ENCODE measurements at places on chromosomes 5 and 9.

DNA sequence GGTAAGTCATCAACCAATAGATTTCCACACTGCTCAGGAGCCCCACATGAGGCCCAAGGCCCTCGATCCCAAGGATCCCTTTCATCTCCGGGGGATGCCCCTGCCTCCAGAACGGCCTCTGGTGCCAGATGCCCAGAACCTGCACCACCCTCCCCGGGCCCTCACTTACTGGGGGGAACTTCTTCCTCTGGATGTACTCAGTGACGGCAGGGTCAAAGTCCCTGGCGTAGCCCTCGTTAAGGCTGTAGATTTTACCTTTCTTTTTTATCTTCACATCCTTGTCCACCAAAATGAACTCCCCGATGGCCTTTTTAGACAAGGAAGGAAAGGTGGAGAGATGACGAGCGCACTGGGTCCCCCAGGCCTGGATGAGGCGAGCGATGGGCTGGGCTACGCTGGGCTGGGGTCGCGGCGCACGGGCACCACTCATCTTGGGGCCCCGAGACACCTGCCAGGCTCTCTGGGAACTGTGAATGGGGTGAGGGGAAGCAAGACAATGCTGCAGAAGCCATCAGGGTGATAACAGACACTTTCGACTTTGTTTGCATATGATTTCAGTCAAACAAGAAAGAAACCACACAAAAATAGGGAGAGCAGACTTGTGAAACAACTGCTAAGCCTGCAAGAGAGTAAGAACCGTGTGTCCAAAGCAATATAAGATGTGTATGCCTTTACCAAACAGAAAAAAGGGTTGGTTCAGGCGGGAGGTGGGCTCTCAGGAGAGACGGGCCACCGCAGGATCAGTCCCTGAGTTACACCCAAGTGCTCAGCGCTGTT, 13.2 kb upstream of the FBP2 start:
- DNase-seq: no peak

DNA sequence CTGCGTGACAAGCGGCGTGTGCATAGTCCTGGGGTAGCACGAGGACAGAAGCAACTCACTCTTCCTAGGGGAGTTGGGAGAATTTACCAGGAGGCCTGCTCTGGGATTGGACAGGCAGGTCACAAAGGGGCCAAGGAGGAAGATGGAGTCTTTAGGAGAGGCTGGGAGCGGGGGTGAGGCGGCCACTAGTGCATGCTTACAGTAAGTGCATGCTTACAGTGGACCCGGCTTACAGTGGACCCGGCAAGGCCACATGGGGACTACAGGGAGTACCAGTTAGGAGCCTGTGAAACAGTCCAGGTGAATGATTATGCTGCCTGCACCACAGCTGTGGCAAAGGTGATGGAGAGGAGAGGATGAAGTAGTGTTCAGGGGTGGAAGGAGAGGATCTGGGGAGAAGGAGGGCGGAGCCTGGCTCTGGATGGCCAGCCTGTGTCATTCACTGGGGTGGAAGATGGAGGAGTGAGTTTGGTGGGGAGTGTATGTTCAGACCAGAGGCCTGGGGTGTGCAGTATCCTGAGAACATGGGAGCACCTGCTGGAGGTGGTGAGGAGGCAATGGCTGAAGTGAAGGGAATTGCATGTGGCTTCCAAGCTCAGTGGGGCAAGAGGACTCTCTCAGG, 78.7 kb downstream of the CRB2 start:
- no peak for DNase-seq

DNA sequence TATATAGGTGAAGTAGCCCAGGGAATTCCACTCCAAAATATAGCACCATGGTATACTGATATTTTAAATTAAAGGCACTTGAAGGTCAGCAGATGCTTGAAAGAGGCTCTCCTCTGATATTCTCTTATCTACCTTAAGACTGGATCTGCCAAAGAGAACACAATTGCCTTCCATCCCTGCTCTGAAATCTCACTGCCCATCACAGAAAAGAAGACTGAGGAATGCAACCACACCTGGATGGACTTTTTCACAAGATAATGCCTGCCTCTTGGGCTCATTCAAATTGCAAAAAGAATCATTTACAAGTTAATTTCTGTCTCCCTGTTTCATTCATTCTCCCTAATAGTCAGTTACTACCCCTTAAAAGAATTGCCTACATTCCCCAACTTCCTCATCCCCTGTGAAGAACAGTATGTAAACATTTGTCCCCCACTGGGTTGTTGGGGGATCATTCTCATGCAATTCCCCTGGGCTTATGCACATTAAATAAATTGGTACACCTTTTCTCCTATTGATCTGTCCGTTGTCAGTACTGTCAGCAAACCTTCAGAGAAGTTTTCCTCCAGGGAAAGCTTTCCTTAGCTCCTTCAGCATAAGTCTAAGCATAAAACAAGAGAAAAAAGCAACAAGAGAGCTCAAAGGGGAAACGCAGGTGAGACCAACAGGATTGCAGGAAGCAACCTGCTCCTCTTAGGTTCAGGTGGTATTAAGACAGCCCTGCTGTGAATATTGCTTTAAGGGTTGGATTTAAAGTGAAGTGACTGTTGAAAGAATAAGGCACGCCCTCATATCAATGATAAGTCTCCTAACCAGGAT, 171.4 kb upstream of the SLC30A5 start:
- DNase-seq: no peak

- DNase-seq: no peak
Observed at GRCh38 chr5:167861129-167861927, 430.1 kb upstream of the WWC1 start.

DNA sequence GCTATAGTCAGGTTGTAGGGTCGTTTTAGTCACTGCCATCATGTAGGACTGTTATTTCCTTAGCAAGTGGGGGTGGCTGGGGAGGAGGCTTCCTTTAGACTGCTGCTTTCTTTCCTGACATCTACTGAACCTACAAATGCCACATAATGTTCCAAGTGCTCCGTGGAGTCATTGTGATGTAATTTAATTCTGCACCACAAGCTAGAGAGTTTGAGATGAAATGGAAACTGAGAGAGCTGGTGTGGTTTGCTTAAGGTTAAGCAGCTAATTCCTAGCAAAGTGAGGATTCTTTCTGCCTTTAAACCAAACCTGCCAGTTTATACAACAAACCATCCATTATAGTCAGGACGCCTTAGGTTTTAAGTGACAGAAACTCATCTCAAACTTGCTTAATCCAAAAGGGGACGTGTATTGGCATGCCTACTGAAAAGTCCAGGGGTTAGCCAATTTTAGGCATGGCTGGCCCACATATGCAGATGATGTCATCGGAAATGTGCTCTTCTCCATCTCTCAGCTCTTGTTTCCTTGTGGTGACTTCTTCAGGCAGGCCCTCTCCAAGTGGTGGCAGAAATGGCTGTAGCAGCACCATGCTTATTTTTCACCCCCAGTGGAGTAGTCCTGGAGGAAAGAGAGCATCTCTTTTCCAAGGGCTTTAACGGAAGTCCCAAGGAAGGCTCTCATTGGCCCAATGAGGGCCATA, 30.5 kb downstream of the ZNF618 start:
- DNase-seq: no peak

DNA sequence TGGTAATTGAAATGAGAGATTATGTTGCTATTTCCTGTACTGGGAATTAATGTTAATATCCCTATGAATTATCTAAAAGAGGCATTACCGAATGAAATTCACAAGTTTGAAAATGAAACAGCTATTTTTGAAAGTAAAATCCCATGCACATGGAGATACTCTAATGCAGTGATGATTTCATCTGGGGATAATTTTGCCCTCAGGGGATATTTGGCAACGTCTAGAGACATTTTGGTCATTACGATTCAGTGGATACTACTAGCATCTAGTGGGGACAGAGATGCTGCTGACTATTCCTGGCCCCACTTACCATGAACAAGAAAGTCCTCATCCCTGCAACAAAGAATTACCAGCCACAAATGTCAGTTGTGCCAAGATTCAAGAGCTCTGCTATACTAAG, 500.9 kb downstream of the EFNA5 start:
- DNase-seq: no peak

DNA sequence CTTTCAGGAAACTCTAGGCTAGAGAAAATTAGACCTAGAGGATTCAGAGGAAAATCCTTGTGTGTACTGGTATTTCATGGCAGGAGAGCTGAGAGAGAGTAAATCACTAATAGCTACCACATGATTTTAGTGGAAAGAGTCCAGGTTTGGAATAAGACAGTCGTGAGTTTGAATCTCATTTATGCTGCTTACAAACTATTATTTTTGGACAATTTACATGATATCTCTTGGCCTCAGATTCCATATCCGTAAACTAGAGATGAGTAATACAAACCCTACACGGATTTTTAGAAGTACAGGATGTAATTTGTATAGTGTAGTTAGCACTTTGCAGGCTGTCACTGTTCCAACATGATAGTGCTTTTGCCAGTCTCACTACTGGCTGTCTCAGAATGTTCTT, 2.7 kb downstream of the IL31RA start:
- no peak for DNase-seq

- no peak for DNase-seq
Observed at GRCh38 chr9:89115426-89115825, 63.2 kb downstream of the SHC3 start.

- DNase-seq: no peak
Observed at GRCh38 chr9:34326690-34327089, 2.4 kb downstream of the KIF24 start.

GRCh38 chr5:122170620-122171019, 41.3 kb downstream of the ZNF474 start:
- no peak for DNase-seq

- no peak for DNase-seq
Observed at GRCh38 chr5:41776435-41776834, 93.8 kb downstream of the OXCT1 start.

DNA sequence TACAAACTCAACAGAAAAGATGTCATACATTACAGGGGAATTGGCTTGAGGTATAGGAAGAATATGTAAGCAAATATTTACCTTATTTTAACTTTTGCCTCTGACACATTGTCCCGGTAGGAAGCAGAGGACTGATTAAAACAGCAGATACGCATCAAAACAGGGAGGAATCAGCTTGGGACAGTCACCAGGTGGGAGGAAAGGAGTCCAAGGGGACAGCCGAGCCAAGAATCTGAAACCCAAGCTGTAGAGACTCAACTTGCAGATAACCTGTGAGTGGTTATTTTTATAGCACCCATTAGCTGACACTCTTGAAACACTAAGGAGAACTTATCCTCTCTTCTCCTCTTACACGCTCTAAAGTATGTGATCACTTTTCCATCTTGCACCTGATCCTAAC, 22.3 kb downstream of the PDZD2 start:
- DNase-seq: no peak

GRCh38 chr9:112447283-112447761, 39.3 kb upstream of the KIAA1958 start:
- no peak for DNase-seq

DNA sequence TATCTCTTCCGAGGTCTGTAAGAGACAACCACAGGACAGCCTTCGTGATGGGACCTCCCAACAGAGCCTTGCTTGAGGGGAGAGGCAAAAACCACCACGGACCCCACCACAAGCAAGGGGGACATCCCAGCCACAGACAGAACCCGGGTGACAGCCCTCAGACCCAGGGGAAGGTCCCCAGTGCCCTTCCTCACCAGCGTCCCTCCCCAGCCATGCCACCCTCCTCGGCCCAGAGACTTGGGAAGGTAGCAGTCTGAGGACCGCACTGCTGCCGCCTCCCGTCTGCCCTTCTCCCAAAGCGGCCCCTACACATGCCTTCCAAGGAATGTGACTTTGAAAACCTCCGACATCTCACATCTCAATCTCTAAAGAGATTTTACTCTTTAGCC, 13.4 kb downstream of the IPPK start:
- DNase-seq: no peak

DNA sequence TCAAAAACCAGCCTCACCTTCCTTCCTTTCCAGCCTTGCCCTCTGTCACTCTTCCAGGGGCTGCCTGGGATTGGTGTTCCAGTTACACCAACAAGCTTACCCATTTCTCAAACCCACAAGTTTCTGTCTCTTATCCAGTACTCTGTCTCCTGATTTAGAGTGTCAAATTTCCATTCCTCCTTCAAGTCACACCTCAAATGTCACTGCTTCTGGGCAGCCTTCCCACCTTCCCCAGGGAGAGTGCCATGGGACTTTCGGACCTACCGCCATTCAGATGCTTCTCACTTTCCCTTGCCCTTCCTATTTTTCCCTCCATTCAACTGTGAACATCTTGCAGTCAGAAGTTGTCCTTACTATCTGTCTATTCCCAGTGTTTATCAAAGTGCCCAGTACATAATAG, 2.0 kb upstream of the GRXCR2 start:
- no peak for DNase-seq

GRCh38 chr5:158857976-158858375, 241.7 kb downstream of the EBF1 start:
- DNase-seq: no peak

DNA sequence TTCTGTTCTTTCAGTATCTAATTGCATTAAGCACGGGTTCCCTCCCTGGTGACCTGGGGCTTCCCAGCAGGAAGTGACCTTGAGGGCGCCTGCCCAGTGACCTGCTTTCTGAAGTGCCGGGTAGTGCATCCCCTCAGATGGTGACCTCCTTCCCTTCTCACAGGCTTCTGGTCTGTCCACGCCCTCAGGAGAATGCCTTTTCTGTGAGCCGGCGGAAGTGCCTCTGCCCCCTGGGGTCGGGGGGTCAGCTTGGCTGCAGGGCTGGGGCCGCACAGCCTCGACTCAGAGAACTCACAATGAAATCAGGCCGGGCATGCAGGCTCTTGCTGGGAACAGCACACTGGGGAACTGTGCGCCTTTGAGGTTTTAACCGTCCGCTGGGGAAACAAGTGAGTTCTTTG, 124.5 kb upstream of the PHYKPL start:
- no peak for DNase-seq

- no peak for DNase-seq
Observed at GRCh38 chr9:128987805-128988204, 40.3 kb downstream of the NUP188 start.

DNA sequence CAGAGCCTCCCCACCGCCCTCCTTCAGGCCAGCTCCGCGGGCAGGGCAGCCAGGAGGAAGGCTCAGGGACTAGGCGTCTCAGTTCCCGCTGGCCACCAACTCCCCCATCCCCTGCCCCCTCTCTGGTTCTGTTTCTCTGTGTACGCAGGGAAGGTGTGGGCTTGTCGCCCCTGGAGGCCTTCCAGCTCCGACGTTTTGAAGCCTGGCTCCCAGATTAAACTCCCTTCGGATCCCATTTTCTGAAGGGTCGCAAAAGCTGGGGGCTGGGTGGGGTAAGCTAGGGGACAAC, 346 bp downstream of the ATOX1 start:
- no peak for DNase-seq

GRCh38 chr9:3012245-3012644, 168.3 kb upstream of the PUM3 start:
- no peak for DNase-seq

- no peak for DNase-seq
Observed at GRCh38 chr5:17089690-17090089, 127.7 kb upstream of the BASP1 start.

DNA sequence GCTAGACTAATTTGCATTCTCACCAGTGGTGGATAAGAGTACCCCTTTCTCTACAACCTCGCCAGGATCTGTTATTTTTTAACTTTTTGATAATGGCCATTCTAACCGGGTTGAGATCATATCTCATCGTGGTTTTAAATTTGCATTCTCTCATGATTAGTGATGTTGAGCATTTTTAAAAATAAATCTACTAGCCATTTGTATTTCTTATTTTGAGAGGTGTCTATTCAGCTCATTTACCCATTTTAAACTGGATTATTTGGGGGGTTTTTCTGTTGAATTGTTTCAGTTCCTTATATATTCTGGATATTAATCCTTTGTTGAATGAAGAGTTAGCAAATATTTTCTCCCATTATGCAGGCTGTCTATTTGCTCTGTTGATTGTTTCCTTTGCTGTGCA, 139.6 kb downstream of the ARSB start:
- no peak for DNase-seq

GRCh38 chr5:143041972-143042770, 272.0 kb downstream of the ARHGAP26 start:
- DNase-seq: no peak

Measured in stimulated activated naive CD8-positive, alpha-beta T cell treated with anti-CD3 and anti-CD28 coated beads, Interleukin-15, amount 100 ng/mL, for 72 hours (primary cell).